ENCODE measurements at places on chromosomes 3 and 15.

- no peak for DNase-seq
Observed at GRCh38 chr3:43726521-43726920, 35.8 kb downstream of the ABHD5 start.

- DNase-seq = no peak
Observed at GRCh38 chr3:136949146-136949545, 8.6 kb upstream of the IL20RB start.

- DNase-seq = no peak
Observed at GRCh38 chr3:194808640-194809097, 123.0 kb downstream of the FAM43A start.

DNA sequence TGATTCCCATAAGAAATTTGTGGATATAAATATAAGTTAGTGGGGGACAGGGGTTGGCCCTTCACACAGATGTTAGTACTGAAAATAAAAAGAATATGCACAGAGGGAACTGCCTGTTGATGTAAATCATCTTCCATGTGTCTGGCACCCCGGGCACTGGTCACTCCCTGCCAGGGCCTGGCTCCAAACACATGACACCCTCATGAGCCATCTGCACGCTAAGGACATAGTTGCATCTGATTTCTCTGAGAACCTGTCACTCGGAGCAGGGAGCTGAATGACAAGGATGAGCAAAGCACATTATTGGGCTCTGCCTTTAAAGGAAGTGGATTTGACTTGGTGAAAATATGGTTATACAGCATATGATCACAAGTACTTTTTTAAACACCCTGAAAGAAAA, 66.2 kb upstream of the TSC22D2 start:
- no peak for DNase-seq

DNA sequence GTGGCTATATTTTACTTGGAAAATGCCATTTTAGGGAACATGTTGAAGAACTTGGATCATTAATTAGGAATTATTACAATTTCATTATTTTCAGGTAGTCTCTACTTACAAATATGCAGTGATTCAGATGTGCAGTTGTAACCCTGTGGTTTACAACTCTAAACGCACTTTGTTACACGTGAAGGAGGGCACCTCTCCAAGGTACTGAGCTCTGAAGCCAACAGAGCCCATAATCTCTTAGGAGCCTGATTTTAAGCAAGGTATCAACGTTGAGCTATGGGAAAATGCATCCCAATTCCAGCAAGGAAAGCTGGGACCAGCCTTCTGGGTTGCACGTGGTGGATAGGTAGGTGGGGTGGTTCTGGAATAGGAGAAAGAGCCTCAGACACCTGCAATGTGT, 81.5 kb upstream of the FAM3D start:
- DNase-seq = no peak

DNA sequence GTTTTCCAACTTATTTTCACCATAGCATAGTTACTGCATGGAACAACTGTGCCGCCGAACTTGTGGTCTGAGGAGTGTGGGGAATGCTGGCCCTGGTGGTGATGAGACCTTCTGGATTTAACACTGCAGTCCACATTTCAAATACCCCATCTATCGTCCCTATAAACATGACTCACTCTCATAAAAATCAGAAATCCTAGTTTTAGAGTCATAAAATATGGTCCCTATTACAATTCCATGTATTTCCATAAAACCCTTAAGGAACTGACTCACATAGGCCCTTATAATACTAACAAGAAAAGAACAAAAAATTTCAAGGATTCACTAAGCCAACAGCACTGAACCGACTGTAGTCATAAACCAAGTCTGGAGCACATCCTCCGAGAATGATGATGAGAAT, 147.2 kb downstream of the FOXP1 start:
- DNase-seq = no peak

DNA sequence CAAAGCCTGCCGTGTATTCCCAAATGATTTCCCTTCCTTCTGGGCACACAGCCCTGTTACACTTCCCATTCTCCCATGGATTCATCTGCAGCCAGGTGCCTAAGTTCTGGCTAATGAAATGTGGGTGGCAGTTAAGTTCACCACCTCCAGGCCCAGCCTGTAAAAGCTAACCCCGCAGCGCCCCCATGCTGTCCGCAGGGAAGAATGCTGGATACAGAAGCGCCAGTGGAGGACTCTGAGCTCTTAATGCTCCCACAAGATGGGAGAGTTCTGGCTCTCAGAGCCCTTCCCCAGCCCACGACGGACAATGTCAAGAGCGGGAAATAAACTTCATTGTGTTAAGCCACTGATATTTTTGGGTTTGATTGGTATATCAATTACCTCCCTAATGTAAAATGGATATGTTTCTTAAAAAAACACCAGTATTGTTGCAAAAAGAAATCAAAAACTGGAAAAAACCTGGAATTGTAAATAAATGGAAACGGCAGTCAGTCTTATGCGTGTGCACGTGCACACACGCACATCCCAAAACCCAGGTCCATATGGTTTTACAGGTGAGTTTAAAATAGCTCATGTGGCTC, 37.7 kb upstream of the FGD5 start:
- DNase-seq = no peak

GRCh38 chr3:107699682-107700081, 176.9 kb downstream of the BBX start:
- DNase-seq = no peak

DNA sequence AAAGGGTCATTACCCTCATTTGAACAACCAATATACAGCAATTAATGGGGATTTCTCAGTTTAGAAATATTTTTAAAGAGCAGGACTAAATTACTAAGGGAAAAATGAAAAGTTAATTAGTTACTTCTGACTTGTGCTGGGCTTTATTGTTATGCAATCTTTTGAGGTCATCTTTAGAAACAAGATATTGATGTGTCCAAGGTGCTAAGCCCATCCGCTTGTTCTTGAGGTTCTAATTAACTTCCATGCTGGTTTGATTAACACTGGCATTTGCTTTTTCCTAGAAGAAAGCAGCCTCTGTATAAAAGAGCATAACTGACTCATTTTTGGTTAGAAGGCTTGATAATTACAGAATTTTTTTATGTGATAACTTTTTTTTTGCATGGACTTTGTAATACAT, 256.5 kb upstream of the AGTR1 start:
- DNase-seq = no peak

Data from CD4-positive, alpha-beta T cell treated with Interleukin-17A for 1 hour (primary cell).